ENCODE measurements at places on chromosomes 5 and 9.

DNA sequence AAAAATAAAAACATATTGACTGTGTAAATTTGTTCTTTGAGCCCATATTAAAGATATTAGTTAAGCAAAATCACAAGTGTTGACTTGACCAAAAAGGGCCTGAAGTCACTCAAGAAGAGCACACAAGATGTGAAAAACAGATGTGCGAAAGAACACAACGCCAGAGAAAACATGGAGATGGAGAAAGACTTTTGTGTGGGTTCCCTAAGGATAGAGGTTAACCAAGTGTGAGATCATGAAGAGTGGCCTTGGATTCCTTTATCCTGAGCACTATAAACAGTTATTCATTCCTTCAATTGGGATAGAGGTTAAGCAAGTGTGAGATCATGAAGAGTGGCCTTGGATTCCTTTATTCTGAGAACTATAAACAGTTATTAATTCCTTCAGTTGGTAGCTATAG lies 361.8 kb downstream of the CDH18 start:
- no peak for DNase-seq

DNA sequence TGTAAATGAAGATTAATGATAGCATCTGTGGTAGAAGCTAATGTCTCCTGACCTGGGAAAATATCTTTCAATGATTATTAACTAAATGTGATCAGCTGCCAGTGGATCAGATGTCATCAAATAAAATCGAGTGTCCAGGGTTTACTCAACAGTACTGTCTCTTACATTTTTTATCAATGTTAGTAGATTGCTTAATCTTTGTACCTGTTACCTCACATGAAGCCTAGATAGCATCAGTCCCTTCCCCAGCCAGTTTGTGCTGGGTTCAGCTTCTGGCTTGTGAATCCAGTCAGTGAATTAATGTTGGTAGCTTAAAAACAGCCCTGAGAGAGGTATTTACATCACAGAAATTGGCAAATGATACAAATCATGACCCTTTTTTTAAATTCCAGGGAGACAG lies 134.4 kb downstream of the GHR start:
- no peak for DNase-seq

- DNase-seq: no peak
Measured at GRCh38 chr9:121640076-121640475, 11.4 kb upstream of the DAB2IP start.

- DNase-seq: no peak
Measured at GRCh38 chr9:70043689-70044489, at the start of gene MAMDC2. MAMDC2 (plus strand) TSS chr9:70043848; CDS start chr9:70044198, 350 bp downstream.

- no peak for DNase-seq
Measured at GRCh38 chr5:66742083-66742895, 146.1 kb downstream of the MAST4 start.

DNA sequence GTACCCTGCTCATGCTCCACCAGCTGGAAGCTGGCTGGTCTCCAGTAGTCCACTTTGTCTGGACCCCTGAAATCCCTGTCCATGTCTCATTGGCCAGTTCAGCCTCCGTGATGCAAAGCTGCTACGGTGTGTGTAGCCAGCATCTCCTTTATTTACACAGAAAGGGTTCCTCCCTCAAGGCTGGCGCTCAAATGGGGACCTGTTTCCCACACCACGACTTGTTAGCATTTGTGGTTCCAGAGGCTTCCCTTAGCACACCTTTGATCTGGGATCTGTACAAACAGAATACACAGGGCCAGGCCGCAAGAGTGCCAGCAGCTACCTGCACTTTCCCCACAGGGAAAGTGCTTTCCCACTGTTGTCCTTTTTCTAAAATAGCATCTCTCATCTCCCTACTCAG lies 5.7 kb upstream of the SMU1 start:
- no peak for DNase-seq

GRCh38 chr5:673831-674629 lies 19.1 kb downstream of the TPPP start:
- DNase-seq: no peak

GRCh38 chr5:124262470-124262869 lies 484.0 kb downstream of the ZNF608 start:
- no peak for DNase-seq

GRCh38 chr5:27788184-27788583 lies 749.8 kb upstream of the CDH9 start:
- no peak for DNase-seq

GRCh38 chr9:36881743-36882441 lies 152.2 kb downstream of the PAX5 start:
- no peak for DNase-seq

DNA sequence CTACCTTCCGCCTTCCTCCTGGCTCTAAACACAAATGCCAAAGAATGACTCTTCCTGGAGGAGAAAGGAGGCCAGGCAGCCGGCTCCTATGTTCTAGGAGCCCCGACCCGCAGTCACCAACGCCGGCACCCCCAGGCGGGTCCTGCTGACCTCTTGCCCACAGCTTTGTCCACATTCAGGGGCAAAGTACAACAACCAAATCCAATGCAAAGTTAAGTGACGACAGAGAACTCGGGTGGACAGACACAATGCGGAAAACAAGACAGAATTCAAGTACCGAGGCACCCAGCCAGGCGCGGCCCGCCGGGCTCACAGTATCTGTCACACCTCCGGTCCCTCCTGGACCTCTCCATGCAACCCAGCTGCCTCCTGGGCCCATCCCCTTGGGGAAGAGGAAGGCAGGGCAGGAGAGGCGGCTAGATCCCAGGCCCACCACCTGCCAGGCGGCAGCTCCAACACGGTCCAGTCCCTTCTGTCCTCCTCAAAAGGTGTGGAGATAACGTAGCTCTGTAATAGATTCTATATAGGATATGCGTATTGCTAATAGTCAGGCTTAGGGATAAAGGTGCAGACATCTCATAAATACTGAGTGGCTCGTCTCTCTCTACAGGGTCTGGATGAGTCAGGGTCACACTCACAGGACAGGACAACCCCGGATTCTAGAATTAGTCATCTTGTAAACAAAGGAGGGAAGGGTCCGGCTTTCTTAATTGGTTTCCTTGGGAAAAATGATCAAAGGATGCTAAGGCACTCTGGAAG lies 46.9 kb upstream of the UBAC1 start:
- DNase-seq: no peak

- no peak for DNase-seq
Measured at GRCh38 chr9:111118256-111118948, 80.1 kb upstream of the LPAR1 start.

Measured in cortex of kidney (tissue), 1 donor.